ENCODE measurements at places on chromosomes 7 and 10.

DNA sequence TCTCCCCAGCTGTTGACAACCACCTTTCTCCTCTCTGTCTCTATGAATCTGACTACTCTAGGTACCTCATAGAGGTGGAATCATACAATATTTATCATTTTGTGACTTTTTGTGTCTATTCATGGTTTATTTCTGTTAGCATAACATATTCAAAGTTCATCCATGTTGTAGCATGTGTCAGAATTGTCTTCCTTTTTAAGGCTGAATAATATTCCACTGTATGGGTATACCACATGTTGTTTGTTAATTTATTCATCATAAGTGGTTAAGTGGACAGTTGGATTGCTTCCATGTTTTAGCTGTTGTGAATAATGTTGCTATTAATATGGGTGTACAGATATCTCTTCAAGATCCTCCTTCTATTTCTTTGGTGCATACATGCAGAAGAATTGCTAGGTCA lies 69.9 kb upstream of the COMTD1 start:
- DNase-seq, result no peak

GRCh38 chr10:24568042-24568441 lies 155.6 kb downstream of the ARHGAP21 start:
- no peak for DNase-seq

GRCh38 chr10:52029628-52030027 lies 284.5 kb upstream of the DKK1 start:
- DNase-seq, result no peak

- DNase-seq, result no peak
Measured at GRCh38 chr7:102291056-102291915, 4.6 kb downstream of the SH2B2 start.

- DNase-seq, result no peak
Measured at GRCh38 chr10:96573036-96573435, 13.8 kb downstream of the TM9SF3 start.

GRCh38 chr7:128259131-128260061 lies 18.3 kb downstream of the LEP start:
- DNase-seq, result no peak

DNA sequence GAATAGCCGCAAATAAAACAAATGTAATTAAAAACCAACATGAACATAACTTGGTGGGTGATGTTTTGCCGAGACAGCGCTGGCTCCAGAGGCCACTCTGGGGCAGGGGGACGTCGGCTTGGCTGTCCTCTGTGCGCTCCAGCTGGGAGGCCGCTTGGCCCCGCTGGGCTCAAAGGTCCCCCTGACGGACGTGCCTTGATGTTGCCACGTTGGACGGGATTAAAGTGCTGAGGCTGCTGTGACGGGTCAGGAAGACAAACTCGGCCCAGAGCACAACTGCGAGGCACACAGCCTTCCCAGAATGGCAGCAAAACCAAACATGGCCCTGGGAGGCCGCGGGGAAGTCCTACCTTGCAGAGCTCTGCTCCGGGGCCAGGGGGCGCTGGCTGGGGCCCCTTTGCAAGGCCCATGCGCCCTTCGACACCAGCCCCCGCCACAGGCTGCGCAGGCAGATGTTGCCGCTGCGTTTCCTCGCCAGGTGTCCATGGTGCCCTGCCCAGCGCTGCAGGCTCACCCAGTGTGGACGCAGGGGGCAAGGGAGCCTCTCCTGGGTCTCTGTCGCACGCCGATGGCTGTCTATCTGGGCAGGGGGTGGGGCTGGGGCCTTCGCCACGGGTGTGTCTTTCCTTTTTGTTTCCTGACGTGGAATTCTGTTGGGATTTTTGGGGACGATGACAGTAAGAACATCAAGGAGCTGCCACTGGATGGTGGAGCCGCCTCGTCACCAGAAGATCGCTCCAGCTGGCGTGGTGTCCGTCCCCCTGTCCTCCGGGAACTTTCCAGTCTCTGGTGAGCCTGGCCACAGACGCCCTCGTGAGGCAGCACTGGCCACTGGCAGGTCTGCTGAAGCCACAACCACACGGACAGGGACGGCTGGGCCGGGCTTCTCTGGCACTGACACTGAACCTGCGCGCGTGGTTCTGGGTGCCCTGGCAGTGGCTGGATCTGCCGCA lies 99.6 kb upstream of the DIP2C start:
- DNase-seq, result no peak

- DNase-seq, result no peak
Measured at GRCh38 chr10:62647375-62648092, 157.0 kb upstream of the ADO start.

DNA sequence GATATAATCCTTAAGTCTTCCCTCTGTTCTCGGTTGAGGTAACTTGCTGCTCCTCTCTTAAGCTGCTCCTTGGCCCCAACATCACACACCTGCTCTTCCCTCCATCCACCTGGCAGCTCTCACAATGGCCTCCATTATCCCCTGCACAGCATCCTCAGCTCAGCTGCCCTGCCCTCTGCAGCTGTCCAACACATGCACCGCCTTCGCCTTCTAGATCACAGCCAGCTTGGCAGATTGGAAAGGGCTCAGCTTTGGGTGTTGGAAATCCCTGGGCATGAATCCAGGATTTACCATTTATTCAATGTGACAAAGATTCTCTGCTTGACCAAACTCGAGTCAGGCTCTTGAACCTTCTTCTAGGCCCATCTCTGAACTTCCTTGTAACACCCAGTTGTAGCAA lies 20.6 kb downstream of the RGR start:
- DNase-seq, result no peak

GRCh38 chr10:105146436-105146835 lies 505.3 kb downstream of the SORCS3 start:
- no peak for DNase-seq

GRCh38 chr10:21495752-21496342 lies 29.6 kb downstream of the SKIDA1 start:
- peak; percentile 94 for DNase-seq

- no peak for DNase-seq
Measured at GRCh38 chr7:77738871-77739270, 42.6 kb downstream of the RSBN1L start.

- no peak for DNase-seq
Measured at GRCh38 chr10:98299341-98299740, 31.3 kb upstream of the LOXL4 start.

DNA sequence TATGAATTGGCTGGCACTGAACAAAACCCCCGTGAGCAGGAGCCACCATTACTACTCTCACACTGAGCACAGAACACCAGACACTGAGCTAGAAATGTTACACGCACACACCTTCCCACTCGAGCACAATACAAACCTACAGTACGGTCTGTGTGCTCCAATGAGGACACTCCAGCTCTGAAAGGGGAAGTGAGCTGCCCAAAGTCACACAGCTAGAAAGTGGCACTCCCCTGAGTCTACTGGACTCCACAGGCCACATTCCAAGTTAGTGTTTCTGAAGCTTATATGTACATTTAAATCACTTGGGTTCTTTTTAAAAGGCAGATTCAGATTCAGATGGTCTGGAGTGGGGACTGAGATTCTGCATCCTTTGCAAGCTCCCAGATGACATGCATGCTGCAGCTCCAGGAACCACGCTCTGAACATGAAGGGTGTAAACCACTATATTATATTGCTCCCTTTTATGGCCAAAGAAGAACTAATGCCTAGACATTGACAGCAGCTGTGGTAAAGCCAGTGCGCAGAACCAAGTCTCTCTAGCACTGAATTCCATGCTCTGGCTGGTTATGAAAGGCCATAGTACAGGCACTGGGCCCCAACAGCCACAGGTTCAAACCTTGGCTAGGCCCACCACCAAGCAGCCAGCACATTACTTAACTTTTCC lies 77.1 kb downstream of the FRMPD2 start:
- DNase-seq, result no peak

- DNase-seq, result no peak
Measured at GRCh38 chr7:601036-601594, 81.5 kb upstream of the PDGFA start.
